ENCODE measurements at places on chromosomes 13 and 19. TPM values are rescaled to one million over a fixed set of nuclear protein-coding genes. Genes with fewer than 3 reads are reported as not detected.

GRCh38 chr19:4264812-4265211, 14.3 kb upstream of the SHD start:
- no peak overlapping the region for H3K4me3 ChIP-seq
- peaks cover 30% of the 10 kb centered on the region for H3K36me3 ChIP-seq
- H3K27ac ChIP-seq = peak overlapping the region; percentile 75
- no peaks in the 10 kb centered on the region for H3K27me3 ChIP-seq
- DNase-seq = no peak
- H3K4me1 ChIP-seq = peaks cover 19% of the 10 kb centered on the region

DNA sequence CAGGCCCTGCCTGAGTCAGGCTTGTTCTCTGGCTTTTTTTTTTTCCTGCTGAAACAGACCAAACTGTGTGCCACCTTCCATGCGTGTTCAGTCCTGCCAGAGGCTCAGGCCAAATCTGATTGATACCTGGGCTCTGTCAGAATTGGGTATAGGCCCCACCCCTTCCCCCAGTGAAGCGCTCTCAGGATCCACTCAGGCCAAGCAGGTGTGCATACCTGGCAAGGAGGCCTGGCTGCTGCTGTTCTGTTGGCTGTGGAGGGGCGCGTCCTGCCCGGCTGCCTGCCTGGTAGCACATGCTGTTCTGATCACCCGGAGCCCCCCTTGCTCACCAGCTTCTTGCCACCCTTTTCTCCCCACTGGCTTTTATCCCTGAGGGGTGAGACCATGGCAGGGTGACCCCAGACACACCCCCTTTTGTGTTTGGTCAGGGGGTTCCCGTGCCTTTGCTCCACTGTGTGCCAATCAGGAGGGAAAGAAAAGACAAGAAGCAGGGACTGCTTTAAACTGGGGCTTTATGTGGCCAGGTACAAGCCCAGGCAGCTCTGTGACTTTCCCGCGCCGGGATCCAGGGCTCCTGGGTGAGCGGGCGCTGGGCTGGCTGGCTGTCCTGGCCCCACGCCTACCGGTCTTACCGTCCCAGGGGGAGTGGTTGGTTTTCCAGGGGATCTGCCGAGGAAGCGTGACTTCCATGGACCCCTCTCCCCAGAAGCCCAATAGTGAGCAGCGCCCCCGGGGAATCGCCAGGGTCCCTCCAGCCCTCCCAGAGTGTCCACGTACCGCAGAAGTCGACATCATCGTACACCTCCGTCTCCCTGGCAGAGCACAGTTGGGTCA, 12.7 kb downstream of the PRAM1 start:
- H3K4me3 ChIP-seq = no peak overlapping the region
- peaks cover 6% of the 10 kb centered on the region for H3K36me3 ChIP-seq
- peaks cover 36% of the 10 kb centered on the region for H3K4me1 ChIP-seq
- no peak for DNase-seq
- no peaks in the 10 kb centered on the region for H3K27me3 ChIP-seq

DNA sequence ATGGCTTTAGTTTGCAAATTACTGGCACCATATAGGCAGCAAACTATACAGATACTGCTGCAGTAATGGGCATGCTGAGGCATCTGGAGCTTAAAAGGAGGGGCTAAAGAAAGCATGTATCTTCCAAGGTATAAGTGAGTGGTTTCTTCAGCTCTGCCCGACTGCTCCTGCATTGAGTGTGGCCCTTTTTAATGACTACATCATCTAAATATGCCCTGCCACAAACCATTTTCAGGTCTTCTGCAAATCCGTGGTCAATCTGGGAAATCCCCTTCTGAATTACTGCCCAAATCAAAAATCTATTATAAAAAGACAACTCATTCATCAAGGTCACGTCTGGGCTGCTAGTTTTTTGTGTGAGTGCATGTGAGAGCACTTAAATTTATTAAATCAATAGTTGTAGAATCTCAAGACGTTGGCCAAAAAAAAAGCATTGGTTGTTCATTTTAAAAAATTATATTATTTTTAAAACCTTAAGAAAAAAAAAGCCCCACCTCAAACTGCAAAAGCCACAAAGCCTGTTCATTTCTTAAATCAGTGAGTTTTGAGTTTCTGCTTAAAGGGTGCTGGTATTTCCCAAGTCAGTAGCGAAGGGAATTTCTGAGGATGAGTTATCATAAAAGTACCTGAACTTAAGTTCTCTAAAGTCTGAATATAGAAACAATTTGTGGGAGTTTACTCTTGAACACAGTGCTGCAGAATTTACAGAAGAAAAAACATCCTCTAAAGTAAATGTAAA, 16.3 kb downstream of the LCP1 start:
- DNase-seq = peak; percentile 59
- H3K27ac ChIP-seq = peak overlapping the region; percentile 99
- H3K36me3 ChIP-seq = peaks cover 30% of the 10 kb centered on the region
- no peaks in the 10 kb centered on the region for H3K27me3 ChIP-seq
- H3K4me1 ChIP-seq = peaks cover 93% of the 10 kb centered on the region

The JUNB gene
- 574 TPM for total RNA-seq

- no peaks in the 10 kb centered on the region for H3K27me3 ChIP-seq
- H3K4me3 ChIP-seq = no peak overlapping the region
- no peaks in the 10 kb centered on the region for H3K36me3 ChIP-seq
These were observed 3.8 kb downstream of the BCAT2 start for GRCh38 chr19:48806818-48807589.

The MCF2L gene
- 11.8 TPM for total RNA-seq

GRCh38 chr19:39679056-39679790, 23.5 kb downstream of the LGALS16 start:
- DNase-seq = peak; percentile 72
- H3K4me3 ChIP-seq = peak overlapping the region; percentile 79
- peak overlapping the region; percentile 89 for H3K27ac ChIP-seq
- no peaks in the 10 kb centered on the region for H3K27me3 ChIP-seq
- peaks cover 3% of the 10 kb centered on the region for H3K36me3 ChIP-seq
- H3K4me1 ChIP-seq = peaks cover 51% of the 10 kb centered on the region

DNA sequence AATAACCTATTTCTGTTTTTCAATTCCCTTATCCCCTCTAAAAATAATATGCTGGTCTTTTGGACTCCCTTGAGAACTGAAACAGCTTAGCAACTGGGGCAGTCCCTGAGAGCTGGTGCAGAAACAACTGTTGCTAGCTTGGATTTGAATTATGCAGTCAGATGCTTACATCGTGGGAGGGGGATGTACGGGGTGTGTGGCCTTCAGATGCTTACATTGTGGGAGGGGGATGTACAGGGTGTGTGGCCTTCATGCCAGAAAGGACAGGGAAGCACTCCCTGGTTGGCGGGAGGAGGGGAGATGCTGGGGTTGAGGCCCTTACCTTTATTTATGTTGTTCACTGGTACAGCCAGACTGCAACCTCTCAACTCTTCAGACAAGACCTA, 25.6 kb downstream of the LRCH1 start:
- DNase-seq = no peak
- no peaks in the 10 kb centered on the region for H3K36me3 ChIP-seq
- H3K27me3 ChIP-seq = no peaks in the 10 kb centered on the region
- H3K27ac ChIP-seq = no peak overlapping the region
- peak overlapping the region; percentile 5 for H3K4me3 ChIP-seq

DNA sequence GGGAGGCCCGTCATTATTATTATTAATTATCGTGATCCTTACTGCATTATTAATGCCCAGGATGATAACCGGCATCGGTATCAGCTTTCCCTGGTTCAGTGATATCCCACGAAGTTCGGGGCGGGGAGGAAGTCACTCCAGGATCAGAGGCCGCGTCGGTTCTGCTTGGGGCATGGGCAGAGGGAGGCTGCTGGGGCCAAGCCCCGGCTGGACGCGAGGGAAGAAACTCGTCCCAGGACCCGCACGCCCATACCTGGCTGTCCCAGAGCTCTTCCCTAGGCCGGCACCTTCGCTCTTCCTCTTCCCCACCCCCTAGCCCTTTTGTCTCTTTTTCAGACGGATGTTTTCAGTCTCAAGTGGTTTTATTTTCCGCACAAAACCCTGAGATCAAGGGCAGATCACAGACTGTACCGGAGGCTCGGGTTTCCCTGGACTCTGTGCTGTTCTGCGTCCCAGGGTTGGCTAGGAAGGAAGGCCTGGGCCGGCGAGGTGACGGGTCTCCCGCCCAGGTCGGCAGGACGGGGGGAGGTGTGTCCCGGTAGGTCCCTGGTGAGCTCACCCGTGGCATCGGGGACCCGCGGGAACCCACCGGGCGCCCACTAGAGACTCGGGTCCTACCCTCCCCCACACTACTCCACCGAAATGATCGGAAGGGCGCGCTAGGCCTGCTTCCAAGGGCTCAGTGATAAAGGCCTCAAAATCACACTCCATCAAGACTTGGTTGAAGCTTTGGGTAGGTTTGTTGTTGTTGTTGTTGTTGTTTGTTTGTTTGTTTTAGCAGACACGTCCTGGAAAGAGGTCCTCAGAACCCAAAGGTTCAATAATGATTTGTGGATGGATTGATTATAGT, 7.9 kb downstream of the ZIC2 start:
- H3K27ac ChIP-seq = no peak overlapping the region
- DNase-seq = no peak
- peaks cover 6% of the 10 kb centered on the region for H3K36me3 ChIP-seq

DNA sequence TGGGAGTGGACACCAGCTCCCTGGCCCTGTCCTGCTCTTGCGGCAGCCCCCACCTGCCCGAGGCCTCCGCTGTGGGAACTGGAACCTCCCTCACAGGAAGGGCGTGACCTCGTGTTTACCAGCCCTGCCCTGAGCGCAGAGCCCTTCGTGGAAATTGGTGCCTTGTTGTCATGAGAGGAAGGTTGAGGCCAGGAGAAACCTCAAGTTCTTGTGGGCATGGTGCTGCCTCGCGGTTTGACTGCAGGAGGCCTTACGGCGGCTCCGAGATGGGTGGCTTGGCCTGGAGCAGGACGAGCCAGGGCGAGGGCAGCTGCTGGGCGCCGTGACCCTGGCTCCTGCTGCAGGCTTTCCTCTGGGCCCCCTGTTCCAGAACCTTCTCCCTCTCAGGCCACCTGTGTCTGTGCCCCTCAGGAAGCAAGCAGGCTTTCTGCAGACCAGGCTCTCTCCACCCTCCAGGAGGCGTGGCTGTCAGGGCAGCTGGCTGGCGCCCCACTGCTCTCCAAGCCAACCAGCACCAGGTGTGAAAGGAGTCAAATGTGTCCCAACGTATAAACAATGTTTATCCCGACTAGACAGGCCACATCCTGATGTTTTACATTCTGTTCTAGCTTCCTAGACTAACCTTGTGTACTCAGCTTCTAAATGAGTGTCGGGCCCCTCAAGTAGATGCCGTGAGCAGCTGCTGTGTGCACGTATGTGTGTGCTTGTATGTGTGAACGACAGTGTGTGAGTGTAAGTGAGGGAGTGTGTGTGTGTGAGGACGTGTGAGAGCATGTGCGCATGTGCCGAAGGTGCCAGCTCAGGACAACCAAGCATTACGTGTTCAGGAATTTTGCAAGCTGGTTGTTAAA, 10.4 kb upstream of the RASA3 start:
- no peaks in the 10 kb centered on the region for H3K27me3 ChIP-seq
- peaks cover under 1% of the 10 kb centered on the region for H3K36me3 ChIP-seq
- peaks cover 2% of the 10 kb centered on the region for H3K4me1 ChIP-seq
- no peak overlapping the region for H3K27ac ChIP-seq

GRCh38 chr13:112818698-112819045, 128.8 kb downstream of the ATP11A start:
- H3K4me3 ChIP-seq = no peak overlapping the region
- no peaks in the 10 kb centered on the region for H3K27me3 ChIP-seq
- no peak for DNase-seq
- no peaks in the 10 kb centered on the region for H3K4me1 ChIP-seq
- peaks cover 4% of the 10 kb centered on the region for H3K36me3 ChIP-seq

- no peak overlapping the region for H3K4me3 ChIP-seq
- DNase-seq = peak; percentile 56
- peaks cover 8% of the 10 kb centered on the region for H3K27me3 ChIP-seq
- H3K36me3 ChIP-seq = no peaks in the 10 kb centered on the region
These were observed 845.3 kb downstream of the DIAPH3 start for GRCh38 chr13:59318320-59318930.

GRCh38 chr13:81393110-81393509, 1052.2 kb upstream of the SPRY2 start:
- no peaks in the 10 kb centered on the region for H3K27me3 ChIP-seq
- DNase-seq = no peak
- no peaks in the 10 kb centered on the region for H3K4me1 ChIP-seq

DNA sequence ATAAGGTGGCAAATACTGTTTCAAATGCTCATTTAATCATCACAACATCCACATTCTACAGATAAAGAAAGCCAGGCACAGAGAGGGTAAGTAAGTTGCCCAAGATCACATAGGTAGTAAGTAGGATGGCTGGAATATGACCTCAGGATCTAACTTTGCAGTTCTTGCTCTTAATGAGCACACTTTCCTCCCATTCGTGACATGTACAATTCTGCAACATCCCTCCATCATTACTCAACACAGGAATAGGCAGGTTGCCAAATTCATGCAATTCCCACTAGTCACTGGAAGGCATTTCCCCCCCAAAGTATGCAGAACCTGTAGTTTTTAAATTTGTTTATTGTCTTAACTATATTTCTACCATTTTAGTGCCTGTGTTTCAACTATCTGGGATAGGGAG, 109.2 kb downstream of the OLFM4 start:
- no peaks in the 10 kb centered on the region for H3K27me3 ChIP-seq
- no peaks in the 10 kb centered on the region for H3K36me3 ChIP-seq
- DNase-seq = no peak
- no peaks in the 10 kb centered on the region for H3K4me1 ChIP-seq

The ZSCAN4 gene
- total RNA-seq = not detected

The ADGRE3 gene
- total RNA-seq = not detected

GRCh38 chr19:18273561-18274218, 562 bp downstream of the IQCN start:
- H3K27ac ChIP-seq = no peak overlapping the region
- peaks cover 34% of the 10 kb centered on the region for H3K4me1 ChIP-seq
- DNase-seq = no peak
- H3K36me3 ChIP-seq = peaks cover 1% of the 10 kb centered on the region
- no peaks in the 10 kb centered on the region for H3K27me3 ChIP-seq

The NALCN gene
- total RNA-seq = not detected

The WASF3 gene
- total RNA-seq = 0.14 TPM

The KLC3 gene
- total RNA-seq = 0.42 TPM

- no peaks in the 10 kb centered on the region for H3K36me3 ChIP-seq
- DNase-seq = no peak
- H3K27me3 ChIP-seq = peaks cover 75% of the 10 kb centered on the region
- no peak overlapping the region for H3K4me3 ChIP-seq
- no peaks in the 10 kb centered on the region for H3K4me1 ChIP-seq
These were observed 32.0 kb upstream of the IGFL1 start for GRCh38 chr19:46197314-46198070.

The METTL21C gene
- not detected for total RNA-seq

- no peaks in the 10 kb centered on the region for H3K27me3 ChIP-seq
- H3K4me3 ChIP-seq = no peak overlapping the region
- no peak for DNase-seq
- no peaks in the 10 kb centered on the region for H3K4me1 ChIP-seq
These were observed 16.8 kb downstream of the TEX29 start for GRCh38 chr13:111337206-111337605.

The CLEC11A gene
- 3.4 TPM for total RNA-seq

Data from activated T-cell treated with anti-CD3 and anti-CD28 coated beads, Interleukin-2, amount 50 U/mL, for 72 hours (primary cell).